ENCODE measurements at places on chromosomes 1 and 21.
A peak's percentile ranks its signal among the peaks of the same experiment; 100 is the strongest.

DNA sequence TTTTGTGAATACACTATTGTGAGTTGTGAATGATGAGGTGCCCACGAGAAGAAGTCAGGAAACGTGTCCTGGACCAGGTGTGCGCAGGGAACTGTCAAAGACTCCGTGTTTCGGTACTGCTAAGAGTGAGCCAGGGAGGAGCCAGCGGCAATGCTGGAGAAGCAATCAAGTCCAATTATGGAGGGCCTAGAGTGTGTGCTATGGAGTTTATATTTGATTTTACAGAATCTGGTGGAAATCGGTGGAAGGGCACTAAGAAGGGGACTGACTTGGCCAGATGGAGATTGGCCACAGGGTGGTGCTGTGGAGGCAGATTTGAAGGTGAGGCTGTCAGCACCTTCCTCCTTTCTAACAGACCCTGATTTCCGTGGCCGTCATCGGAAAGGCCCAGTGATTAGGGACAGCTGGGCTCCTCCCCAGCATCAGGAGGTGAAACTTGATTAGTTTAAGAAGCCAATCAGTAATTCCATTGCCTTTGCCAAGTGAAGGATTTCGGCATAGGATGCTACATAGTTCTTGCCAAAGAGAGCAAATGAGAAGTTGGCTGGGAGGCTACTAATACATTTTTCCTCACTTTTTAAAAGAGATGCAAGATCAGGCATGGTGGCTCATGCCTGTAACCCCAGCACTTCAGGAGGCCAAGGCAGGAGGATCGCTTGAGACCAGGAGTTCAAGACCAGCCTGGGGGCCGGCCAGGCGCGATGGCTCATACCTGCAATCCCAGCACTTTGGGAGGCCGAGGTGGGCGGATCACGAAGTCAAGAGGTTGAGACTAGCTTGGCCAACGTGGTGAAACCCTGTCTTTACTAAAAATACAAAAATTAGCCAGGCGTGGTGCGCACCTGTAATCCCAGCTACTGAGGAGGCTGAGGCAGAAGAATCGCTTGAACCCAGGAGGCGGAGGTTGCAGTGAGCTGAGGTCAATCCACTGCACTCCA lies 7.0 kb downstream of the PTCH2 start:
- DNase-seq: peak; percentile 70

GRCh38 chr1:84689514-84690396 lies 506 bp downstream of the SSX2IP start:
- DNase-seq: no peak

DNA sequence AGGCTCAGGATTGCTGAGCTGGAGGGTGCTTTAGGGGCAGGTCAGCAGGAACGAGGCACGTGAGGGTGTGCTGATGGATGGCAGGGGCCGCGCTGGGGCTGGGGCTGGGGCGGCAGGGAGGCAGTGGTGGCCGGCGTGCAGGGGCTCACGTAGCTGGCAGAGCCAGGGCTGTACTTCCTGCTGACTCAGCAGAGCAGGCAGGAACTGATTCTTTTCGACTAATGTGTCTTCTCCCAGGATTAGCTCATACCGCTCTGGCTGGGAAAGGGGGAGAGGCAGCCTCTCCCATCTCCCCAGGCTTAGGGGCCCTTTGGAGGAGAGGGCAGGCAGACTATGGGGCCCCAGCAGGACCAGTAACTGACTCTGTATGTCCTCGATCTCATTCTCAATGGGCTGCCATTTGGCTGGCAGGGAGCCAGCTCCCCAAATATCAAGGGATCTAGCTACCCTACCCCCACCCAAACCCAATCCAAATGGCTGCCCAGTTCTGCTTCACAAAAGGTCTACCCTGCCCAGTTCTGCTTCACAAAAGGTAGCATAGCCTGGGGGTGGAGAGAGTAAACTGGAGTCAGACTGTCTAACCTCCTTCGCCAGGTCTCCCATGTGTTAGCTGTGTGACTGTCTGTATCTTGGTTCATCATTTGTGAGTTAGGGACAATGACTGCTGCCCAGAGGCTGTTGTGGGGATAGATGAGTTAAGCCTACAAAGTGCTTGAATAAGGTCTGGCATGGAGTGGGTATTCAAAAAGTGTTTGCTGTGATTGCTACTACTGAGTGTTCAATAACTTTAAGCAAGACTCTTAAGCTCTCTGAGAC lies 100.1 kb upstream of the SLC2A1 start:
- DNase-seq: no peak

DNA sequence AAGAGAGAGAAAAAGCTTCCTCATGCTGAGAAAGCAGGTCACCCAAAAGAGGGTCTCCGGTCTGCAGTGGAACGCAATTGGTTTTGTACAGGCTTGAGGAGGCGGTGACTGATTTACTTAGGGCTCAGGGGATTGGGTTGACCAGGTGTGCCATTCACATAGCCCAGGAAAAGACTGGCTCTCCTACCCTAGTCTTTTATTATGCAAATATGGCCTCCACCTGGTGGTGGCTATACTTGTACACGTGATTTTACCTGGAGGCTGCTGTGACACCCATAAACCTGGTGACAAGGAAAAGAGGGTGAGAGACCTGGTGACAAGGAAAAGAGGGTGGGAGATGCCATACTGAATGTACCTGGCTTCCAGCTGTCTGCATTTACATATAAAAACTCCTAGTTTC lies 49.9 kb downstream of the DNTTIP2 start:
- no peak for DNase-seq

GRCh38 chr1:43037466-43037865 lies 78.8 kb upstream of the SLC2A1 start:
- no peak for DNase-seq

DNA sequence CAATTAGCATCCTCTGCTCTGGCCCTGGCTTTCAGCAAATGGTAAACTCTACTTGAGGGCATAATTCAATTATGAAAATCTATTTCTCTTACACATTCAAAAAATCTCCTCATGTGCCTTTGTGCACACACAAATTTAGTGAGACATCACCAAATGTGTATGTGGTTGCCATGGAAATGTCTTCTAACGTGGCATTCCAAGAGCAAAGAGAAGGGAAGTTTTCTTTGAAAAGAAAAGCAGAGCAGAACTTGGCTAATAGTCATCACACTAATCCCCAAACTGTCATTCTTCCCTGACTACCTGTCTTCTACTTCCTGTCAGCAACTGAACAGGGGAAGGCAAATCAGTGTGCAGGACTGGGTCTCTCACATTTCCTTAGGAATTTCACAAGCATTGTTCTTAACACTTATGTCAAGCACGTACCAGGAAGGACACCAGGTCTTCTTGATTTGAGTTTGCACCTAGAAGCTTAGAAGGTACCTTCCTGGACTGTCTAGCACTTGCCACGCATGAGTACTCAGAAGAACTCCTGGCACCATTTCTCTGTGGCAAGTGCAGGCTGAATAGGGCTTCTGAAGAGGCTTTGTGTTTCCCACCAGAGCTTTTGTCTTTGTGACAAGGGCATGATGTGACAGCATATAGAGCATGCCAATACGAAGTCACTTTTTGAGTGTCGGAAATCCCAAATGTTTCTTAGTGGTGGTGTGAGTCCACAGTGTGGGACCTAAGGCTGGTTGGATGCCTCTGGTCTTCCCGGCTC lies 32.3 kb downstream of the MAN1C1 start:
- no peak for DNase-seq

DNA sequence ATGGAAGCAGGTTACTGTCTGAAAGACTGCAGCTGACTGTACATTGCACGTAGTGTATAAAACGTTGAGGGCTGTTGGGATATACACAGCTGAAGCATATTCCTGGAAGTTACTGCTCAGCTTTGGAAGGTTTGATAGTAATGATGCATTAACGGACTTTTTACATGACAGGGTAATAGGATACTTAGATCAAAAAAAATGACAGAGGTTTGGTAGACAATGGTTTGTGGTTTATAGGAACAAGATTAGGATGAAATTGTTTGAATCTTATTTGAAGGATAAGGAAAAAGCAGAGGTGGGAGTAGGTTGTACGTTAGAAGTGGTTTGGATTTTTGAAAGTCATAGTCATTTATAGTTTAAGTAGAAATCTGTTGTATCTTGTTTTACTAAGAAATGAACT lies 33.0 kb downstream of the ADGRL2 start:
- no peak for DNase-seq

DNA sequence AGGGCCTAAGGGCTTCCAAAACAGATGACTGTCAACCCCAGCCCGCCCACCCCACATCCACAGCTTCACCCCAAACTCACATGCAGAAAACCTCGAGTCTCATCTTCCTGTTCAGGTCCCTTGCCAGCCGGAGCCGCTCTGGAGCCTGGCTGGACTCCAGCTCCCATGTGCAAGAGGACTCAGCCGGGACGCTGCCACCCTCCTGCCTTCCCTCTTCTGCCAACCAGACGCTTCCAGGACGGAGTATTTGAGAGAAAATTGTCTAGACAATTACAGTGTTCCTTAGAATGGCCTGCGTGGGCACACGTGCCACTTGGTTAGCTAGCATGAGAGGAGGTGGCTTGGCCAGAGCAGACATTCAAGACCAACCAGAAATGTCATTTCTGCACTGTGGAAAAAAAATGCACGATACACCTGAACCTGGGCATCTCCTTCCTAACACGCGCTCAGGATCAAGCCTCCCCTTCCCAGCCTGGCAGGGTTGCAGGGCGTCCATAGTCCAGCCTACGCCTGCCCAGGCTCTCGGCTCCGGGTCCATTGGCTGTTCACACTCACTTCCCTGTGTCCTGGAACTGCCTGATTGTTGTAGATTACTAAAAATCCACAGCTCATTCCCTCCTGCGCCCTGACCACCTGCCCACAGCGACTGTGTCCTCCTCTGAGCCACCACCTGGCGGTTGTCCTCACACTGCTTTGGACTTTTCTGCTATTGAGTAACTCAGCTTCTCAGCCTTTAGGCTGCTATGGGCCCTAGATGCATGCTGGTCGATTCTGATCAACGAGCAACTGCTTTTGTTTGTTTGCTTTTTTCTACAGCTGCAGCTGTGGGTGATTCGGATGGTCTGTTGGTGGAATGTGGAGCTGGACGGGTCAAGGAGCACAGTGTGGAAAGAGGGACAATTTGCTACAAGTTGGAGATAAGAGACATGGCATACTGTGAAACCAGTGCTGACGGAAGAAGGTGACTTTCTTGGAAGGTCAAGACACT lies at the start of gene CLDN14:
Gene CLDN14, minus strand, starts transcription at position 708 of the 988 bp plus-strand sequence. CDS start 18,427 bp downstream, outside the sequence.
- no peak for DNase-seq

- DNase-seq: no peak
Measured at GRCh38 chr1:171712341-171712740, 29.5 kb downstream of the VAMP4 start.

DNA sequence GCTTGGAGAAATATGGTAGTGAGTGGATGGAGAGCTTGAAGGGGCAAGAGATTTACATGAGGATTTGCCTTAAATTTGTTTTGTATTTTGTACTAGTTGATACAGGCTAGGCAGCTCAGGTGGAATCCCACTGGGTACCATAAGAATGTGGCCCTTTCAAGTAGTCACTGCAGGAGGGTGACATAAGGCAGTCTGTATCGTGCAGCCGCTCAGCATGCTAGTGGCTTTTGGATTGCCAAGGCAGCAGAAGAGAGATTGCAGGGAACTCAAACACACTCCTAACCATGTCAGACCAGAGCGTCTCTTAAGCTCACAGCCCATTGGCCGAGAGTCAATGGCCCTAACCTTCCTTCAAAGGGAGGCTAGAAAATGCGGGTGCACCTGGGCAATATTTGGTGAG lies 420.0 kb downstream of the ADGRL2 start:
- no peak for DNase-seq

GRCh38 chr1:39671433-39671792 lies 494 bp downstream of the NT5C1A start:
- DNase-seq: no peak

- no peak for DNase-seq
Measured at GRCh38 chr1:54325284-54325683, 80.9 kb downstream of the SSBP3 start.

- no peak for DNase-seq
Measured at GRCh38 chr1:178057912-178058534, 35.9 kb upstream of the RASAL2 start.

DNA sequence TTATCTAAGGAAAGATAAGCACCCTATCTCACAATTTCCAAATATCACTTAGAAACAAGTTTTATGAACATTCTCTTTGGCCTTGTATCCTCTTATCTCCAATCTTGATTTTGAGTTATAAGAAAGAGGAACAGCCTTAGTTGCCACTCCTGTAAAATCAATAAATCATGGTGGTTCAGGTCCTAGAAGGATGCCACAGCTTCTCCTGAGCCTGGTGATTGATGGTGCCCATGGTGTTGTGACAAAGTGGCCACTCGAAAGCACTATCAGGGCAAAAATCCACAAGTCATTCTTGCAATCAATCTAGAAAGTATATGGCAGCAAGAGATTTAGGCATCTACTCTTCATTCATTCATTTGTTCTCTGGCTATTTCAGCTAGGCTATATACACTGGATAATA lies 27.8 kb downstream of the GBP6 start:
- DNase-seq: no peak

DNA sequence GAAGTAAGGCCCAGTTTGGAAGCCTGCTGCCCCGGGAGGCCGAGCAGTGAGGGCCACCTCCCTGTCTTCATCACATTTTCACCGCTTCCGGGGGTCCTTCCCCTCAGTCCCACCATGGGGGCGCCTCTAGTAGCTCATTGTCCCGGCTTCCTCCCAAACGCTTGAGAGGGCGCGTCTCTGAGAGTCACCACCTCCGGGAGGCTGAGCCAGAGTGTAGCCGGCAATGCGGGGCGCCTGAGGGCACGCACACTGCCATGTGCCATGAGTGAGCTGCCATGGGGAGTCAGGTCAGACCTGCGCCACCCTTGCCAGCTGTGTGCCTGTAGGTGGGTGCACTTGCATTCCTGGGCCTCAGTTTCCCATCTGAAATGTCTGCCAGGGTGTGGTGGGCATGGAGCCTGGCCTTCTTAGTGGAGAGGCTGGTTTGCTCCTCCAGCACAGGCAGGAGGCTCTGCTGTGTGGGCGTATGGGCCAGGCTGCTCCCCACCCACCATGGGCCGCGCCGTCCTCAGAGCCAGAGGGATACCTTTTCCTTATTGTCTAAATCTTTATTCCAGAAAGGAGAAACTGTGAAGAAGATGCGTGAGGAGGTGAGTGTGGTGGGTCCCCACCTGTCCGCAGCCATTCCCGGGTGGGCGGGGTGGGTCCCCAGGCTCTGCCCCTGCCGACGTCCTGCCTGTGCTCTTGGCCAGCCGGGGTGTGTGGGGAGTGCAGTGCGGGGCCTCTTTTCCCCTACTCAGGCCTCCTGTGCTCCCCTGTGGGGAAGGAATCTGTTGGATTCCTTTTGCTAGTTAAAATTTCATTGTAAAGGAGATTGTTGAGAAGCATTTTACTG lies 81.3 kb upstream of the COL6A1 start:
- no peak for DNase-seq

- DNase-seq: no peak
Measured at GRCh38 chr1:17948594-17948993, 159.0 kb upstream of the IGSF21 start.

DNA sequence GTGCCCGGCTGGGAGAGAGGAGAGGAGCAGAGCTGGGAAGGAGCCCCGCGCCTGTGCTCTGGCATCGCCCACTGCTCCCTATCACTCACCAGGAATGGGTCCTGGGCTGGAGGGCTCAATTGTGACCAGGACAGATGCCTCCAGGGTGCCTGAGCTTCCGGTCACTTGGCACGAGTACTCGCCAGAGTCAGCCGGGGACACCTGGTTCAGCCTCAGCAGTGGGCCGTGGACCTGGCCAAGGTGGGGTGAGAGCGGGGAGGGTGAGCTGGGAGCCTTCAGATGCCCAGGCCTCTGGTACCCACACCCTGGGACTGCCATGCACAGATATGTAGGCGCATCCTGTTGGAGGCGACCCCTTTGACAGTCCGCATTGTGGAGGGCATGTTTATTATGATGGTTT lies 31.1 kb downstream of the LDLRAD2 start:
- no peak for DNase-seq

- DNase-seq: no peak
Measured at GRCh38 chr1:236393681-236394481, at the start of gene EDARADD. Gene EDARADD (plus strand): TSS chr1:236394286. CDS start chr1:236394445, 159 bp downstream.
